ENCODE measurements at places on chromosomes 5 and 9.

- DNase-seq: no peak
Measured at GRCh38 chr5:64457846-64458245, 48.0 kb upstream of the RGS7BP start.

GRCh38 chr9:134156564-134157377, 7.6 kb downstream of the RNU6ATAC start:
- no peak for DNase-seq

DNA sequence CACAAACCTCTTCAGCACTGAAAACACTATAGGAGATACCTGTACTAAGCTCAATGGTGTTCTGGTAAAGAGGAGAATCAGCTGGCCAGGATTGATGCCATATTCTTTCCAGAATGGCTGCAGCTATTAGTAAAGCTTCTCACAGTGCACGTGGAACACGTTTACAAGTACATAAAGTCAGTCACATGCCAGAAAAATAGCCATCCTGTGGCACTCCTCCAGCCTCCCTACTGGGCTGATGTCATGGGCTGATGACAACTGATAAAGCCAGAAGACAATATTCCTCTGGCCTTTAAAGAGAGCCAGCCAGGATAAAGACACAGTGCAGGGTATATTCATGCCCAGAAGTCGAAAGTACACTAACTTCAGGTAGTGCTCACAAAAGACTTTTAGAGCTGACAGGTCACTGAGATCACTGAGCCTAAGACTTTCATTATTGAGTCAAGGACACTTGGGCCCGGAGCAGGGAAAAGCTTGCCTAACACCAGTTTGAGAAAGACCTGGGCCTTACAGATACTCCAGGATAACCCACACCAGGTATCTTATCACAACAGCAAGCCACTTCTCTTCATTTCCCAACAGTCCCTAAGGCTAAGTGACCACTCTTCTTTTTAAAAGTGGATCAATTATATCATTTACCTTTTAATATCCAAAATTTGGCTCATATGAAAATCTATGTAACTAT, 29.4 kb downstream of the ABITRAM start:
- no peak for DNase-seq

DNA sequence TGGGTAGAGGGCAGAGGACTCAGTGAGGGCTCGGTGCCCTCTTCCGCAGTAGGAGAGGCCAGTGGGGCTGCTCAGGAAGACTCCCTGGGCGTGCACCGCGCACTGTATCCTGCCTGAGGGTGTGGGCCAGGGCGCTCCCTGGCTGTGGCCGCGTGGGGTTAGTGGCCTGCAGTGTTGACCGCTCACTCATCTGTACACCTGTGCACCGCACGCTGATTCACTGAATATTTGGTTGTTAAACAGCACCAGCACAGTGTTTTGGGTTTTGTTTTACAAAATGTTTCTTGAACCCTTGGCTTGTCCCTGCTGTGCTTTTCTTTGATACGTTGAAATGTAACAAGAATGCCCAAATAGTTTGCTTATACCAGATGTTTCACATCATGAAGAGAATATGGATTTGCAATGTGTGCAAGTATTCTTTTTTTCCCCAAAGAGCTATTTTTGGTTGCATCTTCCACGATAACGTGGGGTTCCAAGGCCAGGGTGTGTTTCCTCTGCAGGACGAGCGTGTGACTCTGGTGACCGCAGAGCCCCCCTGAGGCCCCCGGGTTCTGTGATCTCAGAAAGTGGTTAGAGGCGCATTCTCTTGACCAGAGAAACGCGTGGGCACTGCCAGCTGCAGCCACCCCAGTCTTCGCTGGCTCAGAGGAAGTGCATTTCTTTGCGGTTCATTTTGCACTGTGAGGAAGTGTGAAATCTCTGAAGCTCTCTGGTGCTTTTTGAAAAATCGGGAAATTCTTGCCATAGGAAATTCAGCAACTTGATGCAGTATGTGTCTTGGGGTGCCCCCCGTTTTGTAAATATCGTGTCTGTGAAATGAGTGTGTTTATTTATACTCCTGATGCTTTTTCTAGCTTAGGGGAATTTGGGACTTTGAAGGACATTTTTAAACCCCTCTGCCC, 46.9 kb downstream of the AHRR start:
- no peak for DNase-seq

DNA sequence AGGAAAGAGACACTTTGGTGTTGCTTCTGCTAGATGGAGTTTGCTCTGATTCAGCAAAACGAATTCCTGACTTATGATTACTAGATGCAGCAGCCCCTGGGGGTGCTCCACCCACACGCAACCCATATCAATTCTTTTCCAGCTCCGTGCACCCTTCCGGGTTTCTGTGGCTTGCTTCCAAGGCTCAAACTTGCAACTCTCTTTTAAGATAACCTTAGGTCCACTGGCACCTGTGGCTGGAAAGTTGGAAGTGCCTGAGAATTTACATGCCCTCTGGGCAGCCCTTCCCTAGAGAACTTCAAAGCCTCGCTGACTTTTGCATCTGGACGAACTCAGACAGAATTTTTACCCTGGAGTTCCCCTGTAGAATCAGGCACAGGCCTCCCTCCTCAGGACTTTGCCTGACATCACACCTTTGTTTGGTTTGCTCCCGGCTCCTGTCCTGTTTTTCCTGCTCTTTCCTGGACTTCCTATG, 224.9 kb downstream of the SNX18 start:
- no peak for DNase-seq

- DNase-seq: no peak
Measured at GRCh38 chr5:147658293-147658932, 124.1 kb downstream of the JAKMIP2 start.

DNA sequence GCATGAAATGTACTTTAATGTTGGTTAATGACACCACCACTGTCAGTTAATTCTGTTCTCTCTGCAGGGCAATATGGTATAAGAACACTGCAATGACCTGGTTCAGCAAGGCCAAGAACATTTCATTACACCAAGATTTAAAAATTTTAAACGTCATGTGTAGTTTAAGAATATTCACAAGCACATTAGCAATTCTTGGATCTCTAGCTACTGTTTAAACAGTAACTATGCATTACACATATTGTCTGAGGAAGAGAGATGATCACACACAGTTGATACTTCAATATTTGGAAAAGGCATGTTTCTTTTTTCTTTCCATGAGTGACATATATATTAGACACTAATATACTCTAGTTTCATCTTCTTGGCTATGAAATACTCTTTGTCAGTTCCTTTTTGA, 143.0 kb downstream of the ADAMTS12 start:
- no peak for DNase-seq

DNA sequence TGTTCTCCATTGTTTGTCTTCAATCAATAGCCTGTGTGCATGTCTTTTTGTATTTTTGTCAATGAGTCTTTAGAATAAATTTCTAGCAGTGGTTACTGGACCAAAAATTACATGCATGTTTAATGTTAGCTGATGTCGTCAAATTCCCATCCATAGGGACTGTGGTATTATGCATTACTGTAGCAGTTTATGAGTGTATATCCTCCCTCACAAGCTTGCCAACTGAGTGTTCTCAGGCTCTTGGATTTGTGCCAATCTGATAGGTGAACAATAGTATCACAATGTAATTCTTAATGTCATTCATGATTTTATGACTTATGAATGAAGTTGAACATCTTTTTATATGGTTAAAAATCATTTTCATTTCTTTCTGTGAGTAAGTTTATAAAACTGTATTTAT, 13.0 kb downstream of the SNX24 start:
- DNase-seq: peak; percentile 45

DNA sequence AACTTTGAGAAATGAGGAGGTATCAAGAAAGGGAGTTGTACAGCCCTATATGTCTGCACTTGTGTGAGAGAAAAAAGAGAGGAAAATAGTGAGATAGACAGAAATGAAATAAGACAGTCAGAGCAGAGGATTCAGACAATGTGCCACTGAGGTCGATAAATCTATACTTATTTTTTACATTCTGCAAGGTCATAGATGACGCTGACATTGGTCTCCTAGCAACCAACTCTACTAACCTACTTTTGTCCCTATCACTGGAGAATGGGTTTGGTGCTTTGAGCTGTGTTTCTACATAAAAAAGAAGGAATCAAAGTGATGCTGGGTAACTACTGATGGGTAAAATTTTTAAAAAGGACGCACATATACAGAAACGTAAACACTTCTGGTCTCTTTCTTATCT, 573.3 kb upstream of the RORB start:
- DNase-seq: no peak

GRCh38 chr9:101264727-101265126, 120.1 kb downstream of the BAAT start:
- DNase-seq: no peak

DNA sequence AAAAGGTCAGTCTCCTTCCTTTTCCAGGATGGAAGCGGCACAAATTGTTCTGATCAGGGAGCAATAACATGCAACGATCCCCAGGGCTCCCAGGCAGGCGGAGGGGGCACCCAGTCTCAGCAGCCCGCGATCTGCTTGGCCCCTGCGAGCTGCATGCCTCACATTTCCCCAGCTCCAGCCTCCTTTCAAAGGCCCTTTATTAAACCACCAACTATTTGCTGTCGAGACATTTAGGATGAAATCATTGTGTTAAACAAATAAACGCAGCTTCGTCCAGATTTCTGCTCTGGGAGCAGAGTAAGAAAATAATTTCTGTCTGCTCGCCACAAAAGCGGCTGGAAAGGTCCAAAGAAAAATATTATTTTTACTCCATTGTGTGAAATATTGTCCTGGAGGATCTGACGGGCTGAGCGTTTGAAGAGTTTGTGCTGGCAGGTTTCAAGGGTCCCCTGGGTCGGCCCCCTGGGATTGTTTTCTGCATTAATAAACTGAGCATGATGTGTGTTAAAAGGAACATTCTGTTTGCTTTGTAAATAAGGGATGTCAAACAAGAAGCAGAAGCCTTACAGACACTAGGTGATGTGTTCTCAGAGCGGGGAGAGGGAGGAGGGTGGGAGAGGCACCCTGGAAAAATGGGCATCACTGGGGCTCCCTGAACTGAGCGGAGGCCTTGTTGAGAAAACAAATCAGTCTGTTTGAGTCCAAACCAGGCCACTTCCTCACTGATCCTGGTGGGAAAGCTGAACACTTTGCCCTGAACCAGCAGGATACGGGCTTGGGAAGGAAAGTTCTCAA, 110.1 kb downstream of the FOXD1 start:
- DNase-seq: no peak

GRCh38 chr9:98708933-98709911, at the start of gene GABBR2:
Gene GABBR2 (minus strand): TSS chr9:98708935. CDS start chr9:98708737, 198 bp downstream.
- no peak for DNase-seq

GRCh38 chr5:157369507-157369906, 90.5 kb upstream of the NIPAL4 start:
- no peak for DNase-seq

- no peak for DNase-seq
Measured at GRCh38 chr5:178507151-178507932, 82.9 kb downstream of the COL23A1 start.

DNA sequence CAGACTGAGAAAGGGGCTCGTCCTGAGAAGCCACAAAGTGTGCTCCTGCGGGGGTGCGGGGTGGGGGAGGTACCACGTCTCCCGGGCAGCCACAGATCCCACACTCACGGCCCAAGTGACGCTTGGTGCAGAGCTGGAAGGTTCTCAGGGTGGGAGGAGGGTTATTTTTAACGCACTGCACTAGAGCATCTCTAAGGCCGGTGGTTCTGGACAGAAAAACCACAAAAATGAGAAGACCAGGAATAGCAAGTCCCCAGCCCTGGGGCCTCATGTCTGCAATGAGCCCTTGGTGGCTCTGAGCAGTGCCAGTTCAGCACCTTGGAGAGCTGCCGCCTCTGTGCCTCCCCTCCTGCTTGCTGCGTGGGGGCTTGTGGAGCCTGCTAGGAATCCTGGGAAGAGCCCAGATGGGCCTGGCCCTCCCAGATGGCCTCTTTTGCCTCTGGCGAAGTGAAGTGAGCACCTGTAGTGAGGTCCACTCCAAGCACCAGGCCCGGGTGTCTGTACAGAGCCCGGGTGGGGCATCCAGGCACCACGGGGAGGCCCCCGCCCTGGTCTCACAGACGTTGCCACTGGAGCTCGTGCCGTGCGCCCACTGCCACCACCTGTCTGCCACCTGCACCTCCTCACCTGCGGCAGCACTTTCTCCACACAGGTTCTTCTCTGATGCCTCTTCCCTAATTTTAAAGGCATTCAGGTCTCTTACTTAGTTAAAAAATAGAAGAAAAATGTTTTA, 48.9 kb upstream of the CACNA1B start:
- no peak for DNase-seq

- no peak for DNase-seq
Measured at GRCh38 chr5:74725331-74725730, 40.3 kb downstream of the HEXB start.

DNA sequence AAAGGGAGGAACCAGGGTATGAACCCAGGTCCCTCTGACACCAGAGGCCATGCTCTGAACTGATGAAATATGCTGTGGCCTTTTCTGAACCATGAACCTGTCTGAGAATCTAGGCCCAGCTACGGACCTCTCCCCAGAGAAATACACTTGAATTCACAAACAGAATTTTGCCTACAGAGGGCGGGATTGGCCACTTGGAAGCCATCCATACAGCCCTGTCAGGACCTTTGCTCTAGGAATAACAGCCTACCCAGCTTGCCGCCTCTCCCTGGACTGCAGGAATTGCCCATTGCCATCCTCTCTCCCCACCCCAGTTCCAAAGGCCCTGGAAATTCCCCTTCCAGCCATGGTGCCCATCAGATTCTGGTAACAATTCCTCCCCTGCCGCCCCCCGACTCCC, 26.6 kb downstream of the MORN5 start:
- no peak for DNase-seq

DNA sequence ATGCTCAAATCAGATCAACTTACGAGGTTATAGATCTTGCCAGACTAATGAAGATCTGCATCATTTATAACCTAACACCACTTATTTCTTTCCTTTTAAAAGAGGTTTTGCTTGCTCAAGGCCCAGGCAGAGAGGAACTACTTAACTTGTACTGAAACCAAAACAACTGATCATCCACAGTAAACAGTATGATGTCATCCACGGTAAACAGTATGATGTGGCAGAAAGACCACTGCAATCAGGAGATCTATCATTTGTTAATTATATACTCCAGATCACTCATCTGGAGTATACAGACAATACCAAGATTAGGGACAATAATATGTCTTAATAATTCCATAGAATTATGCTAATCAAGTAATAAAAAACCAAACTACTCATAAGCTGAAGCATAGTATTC, 116.8 kb downstream of the ADAMTS6 start:
- DNase-seq: peak; percentile 67

DNA sequence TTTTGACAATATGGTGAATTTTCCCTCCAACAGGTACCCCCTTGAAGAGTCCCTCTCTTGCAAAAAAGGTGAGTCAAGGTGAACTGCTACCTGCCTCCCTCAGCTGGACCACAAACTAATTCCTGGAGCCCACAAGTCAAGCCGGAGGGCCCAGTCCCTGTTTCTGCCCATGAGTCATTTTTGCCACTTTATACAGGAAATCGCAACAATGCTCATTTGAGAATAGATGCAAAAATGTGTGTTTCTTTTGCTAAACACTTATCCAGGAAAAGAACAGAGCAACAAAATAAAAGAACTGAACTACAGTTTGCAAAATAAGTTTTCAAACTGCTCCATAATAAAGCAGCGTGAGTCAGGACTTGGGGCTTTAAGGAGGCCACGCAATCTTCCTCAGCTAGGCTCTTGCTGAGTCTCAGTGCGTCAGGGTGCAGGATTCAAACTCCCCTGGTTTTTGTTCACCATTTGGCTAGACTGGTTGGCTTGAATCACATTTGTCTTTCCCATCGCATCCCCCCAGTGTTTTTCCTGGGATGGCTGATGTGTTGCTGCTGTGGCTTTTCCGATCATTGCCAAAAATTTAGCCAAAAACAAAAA, 102.7 kb downstream of the GOLPH3 start:
- DNase-seq: no peak

All from NCI-H2029 (cell line).